Aorta (tissue), 5 donors: ENCODE measurements at places on chromosomes 1 and 21.

DNA sequence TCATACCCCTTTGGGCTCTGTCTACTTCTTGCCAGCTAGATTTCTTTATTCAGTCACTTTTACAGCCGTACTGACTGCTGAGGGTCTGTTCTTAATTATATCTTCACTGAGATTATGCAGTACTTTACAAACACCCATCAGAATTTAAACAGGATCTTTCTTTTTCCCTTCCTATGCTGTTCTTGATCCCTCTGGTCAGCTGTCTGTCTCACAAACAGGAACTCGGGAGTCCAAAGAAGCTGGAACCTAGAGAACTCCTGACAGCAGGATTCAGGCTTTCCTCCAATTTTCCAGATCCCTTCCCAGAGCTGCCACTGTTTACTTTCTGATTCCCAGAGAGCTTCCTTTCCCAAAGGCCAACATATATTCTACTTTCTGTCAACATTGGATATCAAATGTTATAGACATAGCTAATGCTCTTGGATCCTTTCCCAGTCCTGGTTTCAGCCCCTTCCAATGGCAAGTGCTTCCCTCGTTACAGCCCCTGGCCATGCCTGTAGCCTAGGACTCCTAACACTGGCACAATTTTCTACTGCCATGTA lies 59.5 kb downstream of the ATP2B4 start:
- no peaks in the 10 kb centered on the region for H3K27me3 ChIP-seq
- DNase-seq, result peak; percentile 7
- H3K4me3 ChIP-seq, result peak overlapping the region; percentile 38
- H3K4me1 ChIP-seq, result peaks cover 8% of the 10 kb centered on the region
- H3K36me3 ChIP-seq, result no peaks in the 10 kb centered on the region

- H3K27ac ChIP-seq, result no peak overlapping the region
- H3K36me3 ChIP-seq, result no peaks in the 10 kb centered on the region
- no peaks in the 10 kb centered on the region for H3K27me3 ChIP-seq
These were observed 139.0 kb downstream of the RASAL2 start for GRCh38 chr1:178232949-178233348.

DNA sequence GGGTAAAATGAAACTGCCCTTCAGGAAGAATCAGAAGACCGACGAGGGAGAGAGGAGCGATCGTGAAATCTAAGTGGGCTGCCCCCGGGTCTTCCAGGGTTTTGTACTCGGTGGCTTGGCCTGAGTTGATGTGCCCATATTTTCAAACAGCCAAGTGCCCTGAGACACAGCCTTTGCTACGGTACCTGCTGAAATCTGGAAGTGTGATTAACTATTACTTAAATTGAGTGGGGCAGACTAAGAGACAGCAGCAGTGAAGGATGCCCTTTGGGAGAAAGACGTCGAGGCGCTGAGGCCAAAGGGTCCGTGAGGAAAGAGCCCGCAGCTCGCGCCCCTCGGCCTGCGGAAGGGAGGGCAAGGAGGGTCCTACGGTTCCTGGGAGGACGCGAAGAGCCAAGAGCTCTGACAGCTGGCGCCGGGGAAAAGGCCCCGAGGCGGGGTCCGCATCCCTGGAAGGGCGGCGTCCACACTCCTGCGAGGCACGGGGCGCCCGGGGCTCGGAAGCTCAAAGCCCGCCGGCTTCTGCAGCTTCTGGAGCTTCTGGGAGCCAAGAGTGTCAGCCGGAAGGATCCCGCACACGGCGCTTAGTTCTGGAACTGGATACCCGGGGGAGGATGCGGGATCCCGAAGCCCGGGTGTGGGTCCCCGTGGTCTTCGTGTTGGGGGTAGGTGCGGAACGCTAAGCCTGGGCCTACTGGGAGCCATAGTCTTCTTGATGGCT lies 15.4 kb upstream of the RNU1-4 start:
- H3K27ac ChIP-seq, result no peak overlapping the region

- no peak overlapping the region for H3K4me3 ChIP-seq
- H3K27me3 ChIP-seq, result no peaks in the 10 kb centered on the region
- DNase-seq, result no peak
- peaks cover 6% of the 10 kb centered on the region for H3K4me1 ChIP-seq
- no peaks in the 10 kb centered on the region for H3K36me3 ChIP-seq
- peak overlapping the region; percentile 81 for H3K27ac ChIP-seq
These were observed 26.3 kb downstream of the GADD45A start for GRCh38 chr1:67711158-67711854.

GRCh38 chr1:154241703-154242351 lies 21.1 kb downstream of the UBAP2L start:
- no peak for DNase-seq
- H3K27ac ChIP-seq, result no peak overlapping the region
- H3K27me3 ChIP-seq, result no peaks in the 10 kb centered on the region

DNA sequence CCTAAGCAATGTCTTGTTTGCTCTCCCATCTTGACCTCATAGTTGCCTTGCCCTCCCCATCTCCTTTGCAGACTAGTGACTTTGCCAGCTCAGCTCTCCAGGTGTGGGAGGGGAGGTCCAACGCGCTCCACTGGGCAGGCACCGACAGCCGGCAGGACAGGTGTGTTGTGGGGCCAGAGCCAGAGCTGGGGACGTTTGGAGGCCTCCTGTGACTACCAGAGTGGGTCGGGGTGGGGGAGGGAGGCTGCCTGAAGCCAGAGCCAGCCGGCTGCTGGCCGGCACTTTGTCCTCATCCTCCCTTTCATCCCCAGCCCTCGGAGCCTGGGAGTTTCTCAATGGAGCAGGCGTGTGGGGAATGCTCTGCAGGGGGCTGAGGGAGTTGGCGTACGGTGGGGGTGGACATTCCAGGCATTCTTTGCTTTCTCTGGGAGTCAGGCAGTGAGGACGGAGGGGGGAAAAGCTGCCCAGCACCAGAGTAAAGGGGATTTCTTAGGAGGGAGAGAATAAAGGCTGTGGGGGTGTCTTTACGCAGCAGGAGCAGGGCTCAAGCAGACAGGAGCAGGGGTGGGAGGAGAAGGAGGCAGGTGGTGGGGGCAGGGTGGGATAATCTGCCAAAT lies 20.2 kb downstream of the NUAK2 start:
- no peaks in the 10 kb centered on the region for H3K27me3 ChIP-seq
- no peaks in the 10 kb centered on the region for H3K4me1 ChIP-seq
- no peaks in the 10 kb centered on the region for H3K36me3 ChIP-seq
- DNase-seq, result peak; percentile 83

DNA sequence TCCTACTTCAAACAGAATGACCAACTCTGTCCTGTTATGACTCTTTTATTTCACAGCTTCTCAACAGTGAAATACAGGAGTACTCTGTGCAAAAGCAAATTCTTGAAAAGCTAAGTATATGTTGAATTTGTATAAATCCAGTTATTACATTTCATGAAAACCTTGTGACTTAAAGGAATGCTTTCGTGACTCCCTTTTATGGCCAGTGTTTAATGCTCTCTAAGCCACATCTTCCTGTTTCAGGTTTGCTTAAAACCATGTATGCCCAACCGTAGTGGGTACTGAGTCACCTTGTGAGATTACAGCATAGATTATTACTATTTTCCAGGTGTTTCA lies 40.2 kb upstream of the KIF1B start:
- H3K4me1 ChIP-seq, result no peaks in the 10 kb centered on the region
- no peak overlapping the region for H3K4me3 ChIP-seq
- H3K27ac ChIP-seq, result no peak overlapping the region
- H3K27me3 ChIP-seq, result no peaks in the 10 kb centered on the region
- H3K36me3 ChIP-seq, result peaks cover 6% of the 10 kb centered on the region

DNA sequence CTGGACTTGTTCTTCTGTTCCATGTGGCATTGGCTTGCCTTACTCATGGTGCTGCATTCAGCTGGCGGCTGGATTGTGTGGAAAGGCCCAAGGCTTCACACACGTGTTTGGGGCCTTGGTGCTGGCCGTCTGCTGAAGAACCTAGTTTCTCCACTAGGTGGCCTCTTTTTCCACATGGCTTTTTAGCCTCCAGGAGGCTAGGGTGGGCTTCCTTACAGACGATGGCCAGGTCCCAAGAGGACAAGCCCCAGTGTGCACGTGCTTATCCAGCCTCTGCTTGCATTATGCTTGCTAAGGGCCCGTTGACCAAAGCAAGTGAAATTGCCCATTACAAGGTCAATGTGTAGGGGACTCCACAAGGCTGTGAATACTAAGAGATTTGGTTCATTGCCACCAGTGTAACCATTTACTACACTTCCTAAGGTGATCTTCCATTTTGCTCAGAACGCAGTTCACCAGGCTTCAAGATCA lies 47.5 kb upstream of the FOXO6 start:
- no peaks in the 10 kb centered on the region for H3K36me3 ChIP-seq
- H3K4me3 ChIP-seq, result no peak overlapping the region
- no peak for DNase-seq
- H3K27me3 ChIP-seq, result no peaks in the 10 kb centered on the region
- no peaks in the 10 kb centered on the region for H3K4me1 ChIP-seq

DNA sequence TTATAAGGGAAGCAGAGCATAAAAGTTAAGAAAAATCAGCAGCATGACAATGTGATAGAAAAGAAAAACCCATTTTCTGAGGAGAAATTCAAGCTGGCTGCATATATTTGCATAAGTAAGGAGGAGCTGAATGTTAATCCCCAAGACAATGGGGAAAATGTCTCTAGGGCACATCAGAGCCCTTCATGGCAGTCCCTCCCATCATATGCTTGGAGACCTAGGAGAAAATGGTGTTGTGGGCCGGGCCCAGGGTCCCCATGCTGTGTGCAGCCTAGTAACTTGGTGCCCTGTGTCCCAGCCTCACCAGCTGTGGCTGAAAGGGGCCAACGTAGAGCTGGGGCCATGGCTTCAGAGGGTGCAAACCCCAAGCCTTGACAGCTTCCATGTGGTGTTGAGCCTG lies 100.6 kb upstream of the PLPPR4 start:
- H3K4me3 ChIP-seq, result no peak overlapping the region
- H3K27me3 ChIP-seq, result no peaks in the 10 kb centered on the region
- no peaks in the 10 kb centered on the region for H3K36me3 ChIP-seq
- H3K4me1 ChIP-seq, result no peaks in the 10 kb centered on the region
- H3K27ac ChIP-seq, result no peak overlapping the region
- no peak for DNase-seq

DNA sequence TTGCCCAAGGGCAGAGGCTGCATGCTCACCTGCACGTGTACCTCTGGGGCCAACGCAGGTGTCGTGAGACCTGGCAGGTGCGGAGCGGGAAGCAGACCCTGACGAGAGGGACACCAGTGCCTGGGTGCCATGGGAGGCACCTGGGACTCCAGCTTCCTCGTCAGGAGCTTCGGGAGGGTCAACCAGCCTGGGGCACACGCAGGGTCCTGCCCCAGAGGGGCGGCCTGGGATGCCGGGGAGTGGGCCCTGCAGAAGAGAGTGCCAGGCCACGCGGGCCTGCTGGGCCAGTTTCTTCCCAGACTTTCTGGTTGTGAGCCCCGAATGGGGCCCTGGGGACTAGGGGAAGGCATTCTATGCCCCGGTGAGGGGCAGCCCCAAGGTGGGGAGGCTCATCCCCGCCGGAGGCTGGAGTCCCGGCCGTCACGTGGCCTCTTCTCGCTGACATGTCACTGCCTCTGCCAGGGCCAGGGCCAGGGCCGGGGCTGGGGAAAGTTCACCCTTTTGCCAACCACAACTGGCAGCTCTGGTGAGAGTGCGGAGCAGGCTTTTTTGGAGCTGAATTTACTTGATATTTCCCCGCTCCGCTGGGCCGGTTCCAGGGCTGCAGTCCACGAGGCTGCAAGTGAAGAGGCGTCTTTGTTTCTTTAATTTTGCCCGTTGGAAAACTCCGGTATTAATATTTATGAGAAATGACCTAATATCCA lies 38.5 kb upstream of the ACTRT2 start:
- no peaks in the 10 kb centered on the region for H3K27me3 ChIP-seq
- no peak overlapping the region for H3K27ac ChIP-seq
- H3K36me3 ChIP-seq, result no peaks in the 10 kb centered on the region
- no peaks in the 10 kb centered on the region for H3K4me1 ChIP-seq
- H3K4me3 ChIP-seq, result no peak overlapping the region

DNA sequence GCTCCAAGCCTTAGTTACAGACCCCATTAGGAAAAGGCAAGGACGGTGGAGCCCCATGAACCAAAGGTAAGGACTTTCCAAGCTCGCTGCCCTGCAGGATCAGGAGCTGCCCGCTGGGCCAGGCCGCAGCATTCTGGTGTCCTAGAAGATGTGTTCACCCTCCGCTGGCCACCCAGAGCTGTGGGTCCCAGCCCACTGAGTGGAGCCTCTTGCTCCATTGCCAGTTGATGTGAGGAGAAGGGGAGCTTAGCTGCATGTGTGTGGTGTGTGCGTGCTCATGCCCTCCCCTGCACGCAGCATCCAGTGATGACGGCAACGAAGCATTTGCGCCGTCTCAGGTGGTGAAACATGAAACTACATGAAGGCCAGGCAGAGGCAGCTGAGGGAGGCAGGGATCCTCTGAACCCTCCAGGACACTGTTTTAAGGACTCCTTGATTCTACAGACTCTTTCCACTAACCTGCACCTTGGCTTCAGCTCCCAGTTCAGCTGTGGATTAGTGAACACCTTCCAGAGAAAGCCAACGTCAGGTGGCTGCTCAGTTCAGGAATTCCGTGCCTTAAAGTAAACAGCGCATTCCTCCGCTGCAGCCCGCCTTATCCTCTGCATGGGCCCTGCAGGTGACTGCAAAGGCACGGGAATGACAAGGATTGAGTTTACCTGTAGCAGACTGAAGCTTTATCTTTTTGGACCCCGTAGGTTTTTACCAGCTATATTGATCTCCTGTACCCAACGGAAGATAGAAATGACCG lies 48.7 kb downstream of the SMYD2 start:
- H3K27me3 ChIP-seq, result no peaks in the 10 kb centered on the region
- H3K4me3 ChIP-seq, result no peak overlapping the region
- no peaks in the 10 kb centered on the region for H3K4me1 ChIP-seq
- no peaks in the 10 kb centered on the region for H3K36me3 ChIP-seq
- no peak overlapping the region for H3K27ac ChIP-seq

GRCh38 chr1:64574301-64574700 lies 104.4 kb downstream of the CACHD1 start:
- no peak overlapping the region for H3K27ac ChIP-seq
- H3K4me1 ChIP-seq, result no peaks in the 10 kb centered on the region
- H3K36me3 ChIP-seq, result no peaks in the 10 kb centered on the region

DNA sequence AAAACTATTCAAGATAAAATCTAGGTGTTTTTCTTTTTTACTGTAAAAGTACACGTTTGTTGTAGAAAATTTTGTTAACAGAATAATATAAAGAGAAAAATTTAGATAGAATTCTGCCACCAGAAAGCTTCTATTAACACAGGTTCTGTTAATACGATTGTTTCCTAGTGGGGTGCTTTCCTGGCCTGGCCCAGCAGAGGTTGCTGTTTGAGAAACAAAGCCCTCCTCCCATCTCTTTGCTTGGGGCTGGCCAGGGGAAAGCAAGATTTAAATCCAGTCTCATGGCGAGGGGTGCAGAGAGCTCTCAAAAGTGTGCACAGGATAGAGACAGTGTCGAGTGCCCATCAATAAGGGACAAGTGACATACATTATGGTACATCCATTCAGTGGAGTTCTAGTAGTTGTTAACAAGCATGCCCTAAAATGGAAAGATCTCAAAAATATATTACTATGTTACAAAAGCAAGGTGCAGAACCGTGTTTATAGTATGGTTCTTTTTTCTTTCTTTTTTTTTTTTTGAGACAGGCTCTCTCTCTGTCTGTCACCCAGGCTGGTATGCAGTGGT lies 14.6 kb upstream of the ACBD3 start:
- H3K36me3 ChIP-seq, result no peaks in the 10 kb centered on the region
- H3K27me3 ChIP-seq, result no peaks in the 10 kb centered on the region
- H3K27ac ChIP-seq, result no peak overlapping the region
- H3K4me1 ChIP-seq, result no peaks in the 10 kb centered on the region

GRCh38 chr21:43204638-43205037 lies 35.8 kb downstream of the CRYAA start:
- H3K4me1 ChIP-seq, result no peaks in the 10 kb centered on the region
- no peak overlapping the region for H3K27ac ChIP-seq
- H3K36me3 ChIP-seq, result no peaks in the 10 kb centered on the region
- no peak for DNase-seq
- no peak overlapping the region for H3K4me3 ChIP-seq
